ENCODE measurements at places on chromosomes 7 and 10.

DNA sequence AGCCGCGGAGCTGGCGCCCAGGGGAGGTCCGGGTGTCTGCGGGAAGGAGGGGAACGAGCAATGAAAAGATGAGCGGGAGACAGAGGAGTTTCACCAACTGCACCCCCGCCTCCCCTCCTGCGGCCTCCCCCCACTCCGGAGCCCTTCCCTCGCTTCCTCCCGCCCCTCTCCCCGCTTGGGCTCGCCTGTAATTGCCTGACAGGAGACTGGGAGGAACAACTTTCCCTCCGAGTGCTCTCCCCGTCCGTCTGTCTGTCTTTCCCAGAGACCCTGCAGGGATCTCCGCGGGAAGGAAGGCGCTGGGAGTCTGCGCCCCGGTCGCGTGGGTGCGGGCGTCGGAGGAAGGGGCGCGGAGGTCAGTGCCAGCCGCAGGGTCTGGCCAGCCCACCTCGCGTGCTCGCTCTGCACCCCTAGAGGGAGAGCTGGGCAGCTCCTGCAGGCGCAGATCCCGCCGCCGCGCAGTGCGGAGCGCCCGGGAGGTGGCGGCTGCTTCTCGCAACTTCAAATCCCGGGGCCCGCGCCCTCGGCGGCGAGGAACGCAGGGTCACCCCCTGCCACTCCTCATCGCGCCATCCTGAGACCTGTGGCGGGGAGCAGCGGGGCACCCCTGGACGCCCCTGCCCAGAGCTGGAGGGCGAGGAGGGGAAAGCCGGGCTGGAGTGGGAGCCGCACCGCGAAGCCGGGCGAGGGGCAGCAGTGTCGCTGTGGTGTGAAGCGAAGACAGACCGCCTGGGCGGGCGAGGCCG is 511 bp upstream of the NRP1 start:
- DNase-seq, result no peak

DNA sequence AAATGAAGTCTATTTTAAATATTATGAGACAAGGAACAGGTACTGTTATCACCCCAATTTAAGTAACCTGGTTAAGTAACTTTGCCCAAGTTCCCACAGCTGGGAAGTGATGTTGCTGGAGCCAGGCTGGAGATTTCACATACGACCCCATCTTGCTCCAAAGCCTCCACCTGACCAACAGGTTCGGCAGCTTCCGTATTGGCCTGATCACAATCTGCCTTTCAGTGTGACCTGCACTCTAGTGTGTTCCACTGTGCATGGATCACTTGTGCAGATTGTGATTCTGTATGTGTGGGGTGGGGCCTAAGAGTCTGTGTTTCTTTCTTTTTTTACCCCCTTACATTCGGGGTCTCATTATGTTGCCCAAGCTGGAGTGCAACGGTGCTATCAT is 66.1 kb downstream of the PRTFDC1 start:
- DNase-seq, result no peak

DNA sequence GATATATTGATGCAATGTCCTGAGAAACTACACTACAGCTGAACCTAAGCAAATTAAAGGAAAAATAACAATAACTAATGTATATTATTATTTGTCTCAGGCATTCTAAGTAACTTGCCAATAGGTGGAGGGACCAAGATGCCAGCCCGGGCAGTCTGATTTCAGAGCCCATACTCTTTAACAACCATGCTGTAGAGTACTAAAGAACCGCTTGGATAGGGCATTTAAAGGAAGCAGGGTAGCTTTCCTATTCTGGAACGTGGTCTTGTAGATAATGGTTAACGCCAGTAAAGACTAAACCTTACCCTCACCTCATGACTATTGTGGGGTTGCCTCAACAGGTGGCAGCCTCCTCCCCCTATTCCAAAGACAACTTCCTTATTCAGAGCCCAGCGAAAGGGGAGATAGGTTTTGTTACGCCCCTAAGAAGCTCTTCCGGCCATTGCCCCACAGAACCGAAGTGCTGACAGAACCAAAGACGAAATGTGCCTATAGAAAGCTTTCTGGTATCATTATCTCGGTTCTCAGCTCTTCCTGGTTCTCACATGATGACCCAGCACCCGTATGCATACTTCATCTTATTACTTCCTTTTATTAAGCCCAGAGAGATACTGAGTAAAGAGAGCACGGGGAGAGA is 707 bp upstream of the C1GALT1 start:
- peak; percentile 72 for DNase-seq

- DNase-seq, result no peak
Observed at GRCh38 chr7:107233981-107234380, 65.2 kb downstream of the HBP1 start.

DNA sequence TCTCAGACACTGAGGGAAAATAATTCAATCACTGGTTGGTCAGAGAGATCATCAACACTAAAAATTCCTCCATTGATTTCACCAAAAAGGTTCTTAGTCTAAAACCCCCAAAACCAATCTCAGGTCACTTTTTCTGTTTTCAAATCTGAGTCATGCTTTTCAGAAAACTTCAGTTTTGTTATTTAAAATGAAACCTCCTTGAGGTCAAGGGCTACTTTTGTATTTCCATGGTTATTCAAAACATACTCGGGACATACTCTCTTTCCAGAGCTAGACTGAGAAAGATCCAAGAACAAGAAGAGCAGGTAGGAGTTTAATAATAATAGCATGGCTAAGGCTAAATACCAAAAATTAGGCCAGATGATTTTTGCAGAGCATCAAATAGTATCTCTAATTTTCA is 152.8 kb downstream of the SDHAF3 start:
- no peak for DNase-seq

DNA sequence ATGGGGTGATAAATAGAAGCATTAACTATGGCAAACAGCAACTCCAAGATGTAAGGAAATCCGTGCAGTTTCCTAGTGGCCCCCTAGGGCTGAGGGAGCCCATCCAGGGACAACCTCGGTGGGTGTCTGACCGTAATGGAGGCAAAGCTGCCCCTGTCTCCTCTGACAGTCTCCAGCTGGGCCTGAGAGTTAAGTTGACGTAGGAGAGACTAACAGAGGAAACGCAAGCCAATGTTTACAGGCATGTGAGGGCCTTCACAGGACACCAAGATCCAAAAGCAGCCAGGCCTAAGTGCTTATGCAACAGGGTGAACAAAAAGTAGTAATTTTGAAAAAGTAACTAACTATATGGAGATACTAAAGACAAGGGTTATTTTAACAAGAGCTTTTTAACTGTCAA is 330.0 kb upstream of the C7orf33 start:
- DNase-seq, result no peak

- DNase-seq, result no peak
Observed at GRCh38 chr10:48493083-48493871, 111.6 kb downstream of the ARHGAP22 start.

DNA sequence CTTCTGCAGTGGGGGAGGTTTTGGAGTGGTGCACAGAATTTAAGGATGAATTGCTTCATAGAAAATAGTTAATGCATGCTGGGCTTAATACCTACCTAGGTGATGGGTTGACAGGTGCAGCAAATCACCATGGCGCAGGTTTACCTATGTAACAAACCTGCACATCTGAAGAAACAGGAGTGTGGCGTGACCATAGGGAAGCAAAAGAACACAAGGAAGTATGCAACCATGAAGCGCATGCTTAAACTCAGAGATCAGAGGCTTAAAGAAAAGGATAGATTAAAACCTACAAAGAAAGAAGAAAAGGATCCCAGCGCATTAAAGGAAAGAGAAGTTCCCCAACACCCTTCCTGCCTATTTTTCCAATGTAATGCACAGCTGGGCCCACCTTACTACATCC is 22.0 kb downstream of the CCDC126 start:
- no peak for DNase-seq

DNA sequence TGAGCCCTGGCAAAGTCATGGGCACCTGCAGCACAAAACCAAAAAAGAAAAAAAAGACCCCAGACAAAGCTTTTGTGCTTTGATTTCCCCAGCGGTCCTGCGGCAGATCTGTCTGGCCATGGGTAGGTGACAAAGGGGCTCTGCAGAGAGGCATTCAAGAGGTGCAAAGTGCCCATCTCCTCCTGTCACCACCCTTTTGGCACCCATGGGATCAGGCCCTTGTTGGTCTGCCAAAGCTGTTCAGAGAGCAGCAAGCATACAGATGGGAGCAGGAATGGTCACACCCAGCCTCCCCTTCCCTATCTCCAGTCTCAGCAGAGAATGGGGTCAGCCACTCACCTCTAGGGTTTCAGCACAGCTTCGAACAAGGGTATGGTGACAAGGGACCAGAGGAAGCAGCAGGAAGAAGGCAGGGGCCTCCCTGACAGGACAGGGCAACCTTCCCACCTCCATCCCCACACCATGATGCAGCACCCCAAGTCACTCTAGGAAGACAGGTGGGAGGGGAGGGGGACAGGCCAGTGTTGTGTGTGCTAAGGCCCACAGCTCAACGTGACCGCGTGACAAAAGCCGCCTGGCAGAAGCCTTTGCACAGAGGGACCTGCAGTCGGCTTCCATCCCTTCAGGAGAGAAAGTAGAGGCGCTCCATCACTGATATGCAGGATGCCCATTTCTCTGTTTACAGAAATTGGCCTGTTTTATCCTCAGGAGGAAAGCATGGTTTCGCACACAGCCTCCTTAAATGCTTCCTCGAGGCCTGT is 6.3 kb downstream of the CAMK2G start:
- DNase-seq, result no peak

GRCh38 chr7:37920305-37920848 is at the start of gene EPDR1:
Gene EPDR1, plus strand, starts transcription at chr7:37920640. Its CDS starts 300 bp downstream, at chr7:37920940.
- peak; percentile 20 for DNase-seq

- peak; percentile 18 for DNase-seq
Observed at GRCh38 chr10:79052291-79053080, 16.3 kb upstream of the ZMIZ1 start.

DNA sequence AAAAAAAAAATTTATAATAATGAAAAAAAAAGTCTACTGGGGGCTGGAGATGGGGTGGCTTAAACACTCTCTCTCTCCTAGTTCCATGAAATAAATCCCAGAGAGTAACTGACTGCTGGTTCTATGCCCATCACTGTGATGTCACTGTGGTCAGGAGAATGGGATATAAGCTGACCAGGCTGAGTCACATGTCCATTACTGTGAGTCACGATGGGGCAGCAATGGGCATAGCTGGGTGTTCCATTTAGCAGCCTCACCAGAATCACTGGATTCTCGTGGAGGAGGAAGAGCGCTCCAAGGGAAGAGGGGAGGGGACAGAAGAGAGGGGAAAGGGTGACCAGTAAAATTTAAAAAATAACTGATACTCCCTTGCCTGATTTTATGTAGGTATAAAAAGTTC is 37.1 kb downstream of the MASTL start:
- DNase-seq, result no peak

- DNase-seq, result no peak
Observed at GRCh38 chr10:100908378-100908777, 4.4 kb upstream of the SLF2 start.

DNA sequence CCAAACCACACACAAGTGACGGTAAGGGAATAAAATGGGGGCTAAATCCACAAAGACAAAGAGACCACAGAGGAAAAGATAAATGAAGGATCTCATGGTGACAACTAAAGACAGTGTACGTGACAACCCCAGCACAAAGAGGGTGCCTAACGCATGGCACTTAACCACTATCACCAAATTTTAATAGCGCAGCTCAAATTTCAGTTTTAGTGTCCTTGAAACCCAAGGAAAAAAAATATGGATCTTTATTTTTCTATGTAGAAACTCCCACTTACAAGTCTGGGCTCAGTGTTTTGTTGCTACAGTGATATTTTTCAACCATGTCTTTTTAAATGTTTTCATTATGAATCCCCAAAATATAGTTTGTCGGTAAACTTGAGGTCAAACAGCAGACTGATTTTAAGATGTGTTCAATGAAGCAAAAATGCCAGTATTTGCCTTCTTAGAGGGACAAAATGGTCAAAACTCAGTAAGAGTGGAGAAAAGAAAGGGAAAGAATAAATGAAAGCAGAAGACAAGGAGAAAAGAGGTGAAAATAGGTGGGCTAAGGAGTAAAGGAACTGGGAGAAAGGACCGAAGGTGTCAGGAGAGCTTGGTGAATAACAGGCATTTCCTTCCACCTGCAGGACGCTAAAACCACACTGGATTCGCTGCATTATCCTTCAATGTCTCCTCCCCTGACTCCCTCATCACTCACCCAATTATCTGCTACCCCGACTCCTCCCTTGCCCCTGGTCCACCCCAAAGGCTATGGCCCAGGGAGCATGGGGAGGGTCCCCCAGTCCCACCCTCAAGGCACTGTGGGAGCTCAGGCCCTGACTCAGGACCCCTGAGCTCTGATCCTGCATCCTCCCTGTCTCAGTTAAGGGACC is 3.5 kb downstream of the ASB13 start:
- DNase-seq, result no peak

- no peak for DNase-seq
Observed at GRCh38 chr10:43376828-43377423, 5.5 kb downstream of the FXYD4 start.

GRCh38 chr7:48350515-48350914 is 179.3 kb downstream of the ABCA13 start:
- DNase-seq, result no peak

- no peak for DNase-seq
Observed at GRCh38 chr7:94393246-94394108, 1.2 kb upstream of the COL1A2 start.

GRCh38 chr10:98262571-98262970 is 5.4 kb downstream of the LOXL4 start:
- DNase-seq, result no peak

- DNase-seq, result no peak
Observed at GRCh38 chr10:77261146-77261545, 376.5 kb downstream of the KCNMA1 start.

DNA sequence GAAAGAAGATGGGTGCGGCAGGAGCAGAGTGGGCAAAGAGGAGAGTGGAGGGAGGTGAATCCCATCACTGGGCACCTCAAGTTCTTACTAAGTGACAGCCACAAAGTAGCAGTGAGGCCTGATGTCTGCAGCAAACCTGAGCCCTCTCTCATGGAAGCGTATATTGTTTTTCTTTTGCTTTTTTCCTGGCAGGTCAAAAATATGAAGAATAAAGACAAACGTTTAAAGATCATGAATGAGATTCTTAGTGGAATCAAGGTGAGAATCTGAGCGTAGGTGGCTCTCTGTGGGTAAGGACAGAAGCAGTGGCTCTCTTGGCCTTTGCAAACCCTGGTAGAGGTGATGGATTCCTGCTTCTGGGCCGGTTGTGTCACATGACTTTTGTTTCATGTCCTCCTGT is 22.8 kb downstream of the ABCC2 start:
- no peak for DNase-seq

DNA sequence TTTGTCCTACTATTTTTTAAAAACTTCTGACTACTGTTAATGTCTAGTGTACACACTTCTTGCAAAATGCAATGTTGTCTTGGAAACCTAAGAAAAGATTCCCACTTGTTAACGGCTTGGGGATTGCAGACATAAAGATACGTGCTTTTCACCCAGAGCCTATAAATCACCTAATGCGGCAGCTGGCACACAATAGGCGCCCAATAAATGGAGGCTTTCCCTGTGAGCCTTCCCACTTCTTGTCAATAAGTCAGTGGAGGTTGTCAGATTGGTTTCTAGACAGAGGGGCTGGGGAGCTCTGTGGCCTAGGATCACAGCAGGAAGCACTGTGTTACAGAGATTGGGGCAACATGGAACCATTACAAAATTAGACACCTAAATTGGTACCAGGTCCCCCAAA is 74.7 kb downstream of the VSTM4 start:
- DNase-seq, result no peak
